Thymus (tissue), 14 donors: ENCODE measurements at places on chromosomes 3 and 15. TPM values are rescaled to one million over a fixed set of nuclear protein-coding genes. Genes with fewer than 3 reads are reported as not detected.
A peak's percentile ranks its signal among the peaks of the same experiment; 100 is the strongest.

- no peak for DNase-seq
Measured at GRCh38 chr3:18888370-18888769, 259.9 kb upstream of the KCNH8 start.

Gene SHF
- 2.7 TPM for total RNA-seq

- DNase-seq = peak; percentile 77
Measured at GRCh38 chr15:81293728-81294515, 30.0 kb downstream of the STARD5 start.

- no peak for DNase-seq
Measured at GRCh38 chr3:153172796-153173757, 11.1 kb downstream of the RAP2B start.

Gene AHSG
- total RNA-seq = 0.33 TPM

DNA sequence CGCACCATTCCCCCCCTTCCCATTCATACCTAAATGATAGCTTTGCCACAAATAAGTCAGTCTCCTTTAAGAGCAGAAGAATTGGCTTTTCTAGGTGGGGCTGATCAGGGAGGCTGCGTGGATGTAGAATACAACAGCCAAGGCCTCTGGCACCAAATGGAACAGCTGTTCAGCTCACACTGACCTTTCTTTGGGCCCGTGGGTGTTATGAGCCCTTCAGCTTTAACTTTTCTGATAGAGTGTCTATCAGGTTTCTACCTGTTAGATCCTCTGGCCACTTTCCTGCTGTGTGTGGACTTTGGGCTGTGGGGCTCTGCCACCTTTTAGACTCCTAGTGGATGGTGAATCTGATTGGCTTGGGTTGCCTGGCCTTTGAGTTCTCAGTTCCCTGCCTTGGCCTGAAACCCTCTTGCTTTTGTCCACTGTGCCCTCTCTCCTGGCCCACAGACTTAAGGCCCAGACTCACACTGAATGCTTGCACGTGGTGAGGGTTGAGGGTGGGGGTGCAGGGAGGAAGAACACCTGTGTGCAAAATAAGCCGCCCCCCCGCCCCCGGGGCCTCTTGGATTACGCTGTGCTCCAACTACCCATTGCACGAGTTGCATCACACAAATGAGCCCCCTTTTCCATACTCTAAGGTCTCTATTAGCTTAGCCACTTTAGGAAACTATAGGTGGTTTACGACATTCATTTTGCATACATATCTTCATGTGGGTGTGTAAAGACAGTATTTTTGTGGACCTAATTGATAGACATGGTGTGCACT is 1.3 kb upstream of the RFX7 start:
- DNase-seq = peak; percentile 84

Gene STAB1
- 19.5 TPM for total RNA-seq

GRCh38 chr3:185297867-185298266 is 44.0 kb upstream of the EHHADH start:
- DNase-seq = no peak

Gene MYD88
- total RNA-seq = 15.1 TPM

DNA sequence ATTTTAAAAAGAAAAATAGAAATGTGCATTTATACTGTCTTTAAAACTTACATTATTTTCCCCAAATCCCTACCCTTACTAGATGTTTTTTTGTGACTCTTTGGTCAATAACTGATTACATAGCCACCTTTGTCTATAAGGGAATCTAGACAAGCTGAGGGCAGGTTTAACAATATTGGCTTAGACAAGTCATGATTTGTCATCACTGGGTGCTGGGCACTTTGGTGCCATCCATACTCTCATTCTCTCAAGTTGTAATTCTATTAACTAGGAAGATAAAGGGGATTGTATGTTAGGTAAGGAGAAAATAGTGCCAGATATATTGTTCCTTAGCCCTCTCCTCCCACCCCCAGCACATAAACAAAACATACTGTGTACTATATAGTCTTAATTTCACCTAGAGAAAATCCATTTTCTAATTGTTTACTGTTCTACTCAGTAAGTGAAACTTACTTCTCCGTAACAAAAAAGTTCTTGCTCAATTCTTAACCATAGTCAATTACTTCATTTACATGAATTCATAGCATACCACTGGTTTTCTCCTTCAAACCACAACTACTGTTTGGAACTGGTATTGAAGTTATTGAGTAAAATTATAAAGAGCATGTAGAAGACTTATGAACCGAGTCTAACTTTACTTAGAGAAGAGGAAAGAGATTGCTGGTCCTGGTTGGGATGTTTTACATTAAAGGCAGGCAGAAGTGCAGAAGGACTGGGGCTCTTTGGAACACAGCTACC is 877.1 kb downstream of the PDCD6IP start:
- DNase-seq = no peak

- no peak for DNase-seq
Measured at GRCh38 chr3:71063773-71064290, 519.7 kb downstream of the FOXP1 start.

GRCh38 chr3:156417559-156418132 is 137.3 kb downstream of the SSR3 start:
- DNase-seq = no peak

Gene C3orf70
- 0.76 TPM for total RNA-seq

Gene NR1D2
- 12.7 TPM for total RNA-seq

Gene GPR87
- 4.0 TPM for total RNA-seq

- no peak for DNase-seq
Measured at GRCh38 chr15:98873441-98874218, 134.0 kb downstream of the PGPEP1L start.

GRCh38 chr3:140628606-140629005 is 49.3 kb upstream of the TRIM42 start:
- DNase-seq = no peak

DNA sequence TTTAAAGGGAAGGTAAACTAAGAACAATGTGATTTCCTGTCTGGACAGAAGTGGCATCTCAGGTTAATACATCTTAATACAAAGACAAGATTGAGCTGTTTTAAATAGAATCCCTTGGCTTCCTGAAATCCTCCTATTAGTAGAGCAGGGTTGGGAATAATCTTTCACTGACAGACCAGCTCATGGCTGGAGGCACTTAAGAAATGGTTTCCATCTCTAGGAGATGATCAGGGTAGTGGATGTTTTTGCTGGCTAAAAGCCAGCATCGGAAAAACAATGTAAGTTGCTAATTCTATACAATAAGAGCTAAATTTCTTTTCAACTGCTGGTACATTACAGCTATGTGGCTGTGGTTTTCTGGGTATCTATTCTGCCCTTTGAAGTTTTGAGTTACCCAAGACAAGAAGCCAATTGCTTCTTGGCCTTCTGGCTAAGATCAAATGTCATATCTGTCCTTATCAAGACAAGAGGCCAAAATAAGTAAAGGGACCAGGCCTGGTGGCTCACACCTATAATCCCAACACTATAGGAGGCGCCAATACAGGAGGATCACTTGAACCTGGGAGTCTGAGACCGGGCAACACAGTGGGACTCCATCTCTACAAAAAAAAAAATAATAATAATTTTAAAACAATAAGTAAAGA is 49.6 kb downstream of the SHQ1 start:
- no peak for DNase-seq

GRCh38 chr3:21919383-21919782 is 168.4 kb upstream of the ZNF385D start:
- no peak for DNase-seq

DNA sequence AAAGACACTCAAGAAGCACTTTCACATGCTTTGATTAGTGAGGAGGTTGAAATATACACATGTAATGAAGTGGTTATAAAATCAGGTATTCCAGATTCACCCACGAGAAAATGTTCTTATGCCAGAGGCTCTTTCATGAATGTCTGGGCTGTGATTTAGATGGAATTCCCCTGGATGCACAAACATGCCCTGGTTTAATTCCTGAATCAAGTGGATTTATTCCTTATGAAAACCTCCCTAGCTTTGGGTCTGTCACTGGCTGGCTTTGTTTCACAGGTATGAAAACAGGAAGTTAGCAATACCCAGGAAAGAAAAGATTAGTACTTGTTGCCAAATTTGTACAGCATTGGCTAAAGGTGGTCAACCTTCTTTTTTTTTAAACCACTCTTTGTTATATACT is 1123.0 kb downstream of the ROBO1 start:
- no peak for DNase-seq

Gene LRTM1
- 0.47 TPM for total RNA-seq

- DNase-seq = no peak
Measured at GRCh38 chr15:40075298-40076044, 33.2 kb downstream of the BMF start.

- DNase-seq = no peak
Measured at GRCh38 chr3:53286727-53287126, 30.9 kb upstream of the TKT start.

Gene HRH1
- 1.6 TPM for total RNA-seq

- DNase-seq = no peak
Measured at GRCh38 chr3:71210257-71211007, 373.1 kb downstream of the FOXP1 start.

DNA sequence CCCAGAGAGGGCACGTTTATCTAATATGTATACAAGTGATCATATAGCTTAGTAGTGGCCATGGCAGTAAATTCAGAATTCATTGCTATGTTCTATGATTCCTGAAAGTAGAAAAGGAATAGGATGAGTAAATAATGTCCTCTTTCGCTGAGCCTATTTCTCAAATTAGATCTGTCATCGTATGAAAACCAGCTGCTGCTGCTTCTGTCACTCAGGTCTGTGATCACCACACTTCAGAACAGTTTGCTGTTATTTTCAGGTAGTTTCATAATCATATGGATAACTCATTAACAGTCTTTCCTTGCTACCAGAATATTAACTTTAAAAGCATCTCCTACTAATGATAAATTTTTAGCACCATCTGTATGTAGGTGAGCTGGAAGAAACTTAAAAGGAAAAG is 289.1 kb upstream of the AZI2 start:
- no peak for DNase-seq

Gene ANKRD34C
- under 0.01 TPM for total RNA-seq

Gene GABRR3
- 0.05 TPM for total RNA-seq

GRCh38 chr3:10763817-10764258 is 52.2 kb upstream of the SLC6A11 start:
- DNase-seq = no peak

DNA sequence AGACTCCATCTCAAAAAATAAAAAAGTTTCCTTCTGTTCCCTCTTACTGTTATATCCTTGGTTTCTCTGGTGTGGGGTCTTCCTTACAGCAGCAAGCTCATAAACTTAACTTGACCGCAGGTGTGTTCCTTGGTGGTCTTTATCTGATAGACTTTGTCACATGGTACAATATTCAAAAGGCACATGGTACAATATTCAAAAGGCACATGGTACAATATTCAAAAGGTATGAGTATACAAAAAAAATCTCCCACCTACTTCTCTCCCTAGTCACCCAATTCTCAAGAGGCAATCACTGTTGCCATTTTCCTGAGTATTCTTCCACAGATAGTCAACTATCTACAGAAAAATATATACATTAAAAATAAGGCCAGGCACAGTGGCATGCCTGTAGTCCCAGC is 4.5 kb downstream of the PGBD4 start:
- no peak for DNase-seq

DNA sequence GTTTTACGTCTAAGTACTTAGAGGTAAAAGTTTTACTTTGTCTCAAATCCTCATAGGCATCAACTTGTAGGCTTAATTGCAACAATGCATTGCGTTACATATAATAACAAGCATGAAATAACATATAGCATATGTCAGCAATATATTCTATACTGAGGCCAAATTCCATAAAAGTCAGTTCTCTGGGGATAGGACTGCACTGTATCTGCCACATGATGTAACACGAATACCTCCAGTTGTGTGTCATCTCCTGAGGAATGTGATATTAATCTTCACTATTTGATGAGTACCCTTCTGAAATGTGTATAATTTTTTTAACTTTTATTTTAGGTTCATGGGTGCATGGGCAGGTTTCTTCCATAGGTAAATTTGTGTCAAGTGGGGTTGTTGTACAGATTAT is 126.4 kb downstream of the IMPG2 start:
- DNase-seq = no peak

DNA sequence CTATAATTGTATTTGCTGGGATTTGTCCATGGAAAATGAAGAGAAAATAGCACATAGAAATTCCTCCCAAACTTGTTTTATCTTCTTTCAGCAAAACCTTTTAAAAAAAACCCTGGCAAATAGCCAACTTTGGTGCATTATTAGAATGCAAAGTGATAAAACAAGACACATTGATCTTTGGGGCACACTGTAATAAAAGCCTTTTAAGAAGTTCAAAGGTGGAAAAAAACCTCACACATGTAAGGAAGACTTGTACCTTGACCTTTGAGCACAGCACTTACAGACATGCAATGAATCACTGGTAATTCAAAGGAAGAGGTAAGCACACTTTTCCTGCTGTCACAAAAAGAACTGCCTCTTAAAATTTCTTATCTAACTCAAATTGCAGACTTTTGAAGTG is 8.0 kb upstream of the MORC1 start:
- DNase-seq = no peak

DNA sequence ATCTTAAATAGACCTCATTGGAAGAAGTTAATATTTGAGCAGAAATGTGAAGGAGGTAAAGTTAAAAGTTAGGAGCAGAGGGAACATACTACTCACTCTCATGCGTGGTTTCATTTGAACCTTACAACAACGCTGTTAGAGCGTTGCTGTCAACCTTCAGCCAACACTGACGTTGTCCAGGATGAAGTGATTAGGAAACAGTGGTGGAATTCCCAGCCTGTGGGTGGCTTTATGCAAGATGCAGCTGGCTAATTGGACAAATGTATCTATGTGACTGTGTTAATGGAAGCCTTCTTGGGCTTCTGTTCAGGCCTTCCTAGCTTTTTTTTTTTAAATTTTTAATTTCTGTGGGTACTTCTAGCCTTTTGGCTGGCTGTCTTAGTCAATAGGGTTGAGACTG is 40.5 kb downstream of the PTPRG start:
- DNase-seq = no peak

Gene GMNC
- 0.05 TPM for total RNA-seq

- no peak for DNase-seq
Measured at GRCh38 chr3:13579063-13579462, 30.1 kb downstream of the FBLN2 start.

DNA sequence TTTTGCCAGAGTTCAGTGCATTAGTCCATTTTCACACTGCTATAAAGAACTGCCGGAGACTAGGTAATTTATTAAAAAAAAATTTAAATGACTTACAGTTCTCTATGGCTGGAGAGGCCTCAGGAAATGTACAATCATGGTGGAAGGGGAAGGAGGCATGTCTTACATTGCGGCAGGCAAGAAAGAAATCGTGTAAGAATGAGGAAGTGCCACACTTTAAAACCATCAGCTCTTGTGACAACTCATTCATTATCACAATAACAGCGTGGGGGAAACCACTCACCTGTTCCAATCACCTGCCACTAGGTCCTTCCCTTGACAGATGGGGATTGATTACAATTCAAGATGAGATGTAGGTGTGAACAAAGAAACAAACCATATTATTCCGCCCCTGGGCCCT is 1361.4 kb downstream of the NSUN3 start:
- DNase-seq = no peak
